CD4-positive, alpha-beta memory T cell (primary cell): ENCODE measurements at places on chromosomes 4 and X.
A peak's percentile ranks its signal among the peaks of the same experiment; 100 is the strongest.

DNA sequence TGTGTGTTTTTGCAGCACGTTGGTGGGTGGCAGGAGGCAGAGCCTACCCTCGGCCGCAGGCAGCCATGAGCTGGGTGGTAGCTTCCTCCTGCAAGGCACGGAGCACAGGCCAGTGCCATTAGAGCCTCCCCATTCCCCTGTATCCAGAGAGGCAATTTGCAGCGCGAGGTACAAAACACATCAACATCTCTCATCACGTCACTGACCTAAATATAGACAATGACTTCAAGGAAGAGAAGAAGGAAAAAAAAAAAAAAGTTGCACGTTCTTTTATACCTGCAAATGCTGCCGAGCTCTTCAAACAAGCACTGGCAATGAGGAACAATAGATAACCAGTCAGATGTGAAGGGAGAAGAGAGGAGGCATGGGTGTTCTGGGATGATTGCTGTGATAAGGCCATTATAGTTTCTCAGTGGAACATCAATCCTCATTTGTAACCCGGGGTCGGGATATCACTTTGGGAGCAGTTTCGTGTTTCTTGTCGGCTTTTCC lies 159.9 kb downstream of the MGST2 start:
- no peaks in the 10 kb centered on the region for H3K4me1 ChIP-seq
- H3K36me3 ChIP-seq, result no peaks in the 10 kb centered on the region
- H3K27ac ChIP-seq, result no peak overlapping the region

- H3K27me3 ChIP-seq, result no peaks in the 10 kb centered on the region
- no peak overlapping the region for H3K4me3 ChIP-seq
- H3K27ac ChIP-seq, result no peak overlapping the region
- H3K4me1 ChIP-seq, result no peaks in the 10 kb centered on the region
- no peaks in the 10 kb centered on the region for H3K36me3 ChIP-seq
These were observed 157.6 kb downstream of the RASL11B start for GRCh38 chr4:53019485-53020382.

- no peaks in the 10 kb centered on the region for H3K27me3 ChIP-seq
- no peak overlapping the region for H3K27ac ChIP-seq
These were observed 51.6 kb downstream of the SCFD2 start for GRCh38 chr4:53314252-53314651.

DNA sequence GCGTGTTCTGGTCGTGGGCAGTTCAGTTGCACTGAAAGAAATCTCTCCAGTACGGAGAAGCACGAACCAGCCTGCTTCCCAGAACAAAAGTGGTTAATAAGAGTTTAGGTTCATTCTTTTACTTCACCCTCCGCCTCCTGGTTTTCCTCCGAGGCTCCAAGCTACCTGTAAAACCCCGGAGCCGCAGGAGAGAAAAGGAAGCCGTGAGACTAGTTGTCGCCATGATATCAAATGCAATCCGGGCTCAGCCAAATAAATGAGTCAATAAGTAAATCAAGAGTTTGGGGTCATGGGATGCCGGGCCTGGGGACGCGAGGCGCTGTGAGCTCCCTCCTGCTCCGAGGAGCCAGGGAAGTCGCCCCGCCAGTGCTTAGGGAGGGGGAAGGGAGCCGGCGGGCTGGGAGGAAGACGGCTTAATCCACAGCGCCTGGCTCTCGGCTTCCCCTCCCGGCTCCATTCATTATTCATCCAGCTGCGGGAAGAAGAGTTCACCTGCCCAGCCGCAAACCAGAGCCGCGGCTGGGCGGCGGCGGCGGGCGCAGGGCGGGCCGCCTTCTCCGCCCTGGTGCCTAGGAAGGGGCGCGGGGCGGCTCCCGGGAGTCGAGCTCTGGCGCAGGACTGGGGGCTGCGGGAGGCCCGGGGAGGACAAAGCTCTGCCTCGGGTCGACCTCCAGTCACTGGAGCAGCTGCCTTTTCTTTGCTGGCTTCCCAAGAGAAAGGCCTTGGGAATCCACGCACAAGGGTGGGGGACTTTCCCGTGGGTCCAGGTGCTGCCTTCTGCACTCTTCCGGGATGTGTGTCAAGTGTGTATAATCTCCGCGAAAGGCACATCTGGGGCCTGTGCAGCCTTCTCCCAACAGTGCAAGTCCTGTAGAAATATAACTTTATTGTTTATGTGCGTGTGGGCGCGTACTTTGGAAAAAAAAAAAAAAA lies 1.7 kb downstream of the FRAS1 start:
- H3K4me1 ChIP-seq, result peaks cover 33% of the 10 kb centered on the region
- H3K4me3 ChIP-seq, result peak overlapping the region; percentile 21
- peaks cover 46% of the 10 kb centered on the region for H3K27me3 ChIP-seq
- no peak for DNase-seq
- no peaks in the 10 kb centered on the region for H3K36me3 ChIP-seq
- no peak overlapping the region for H3K27ac ChIP-seq

DNA sequence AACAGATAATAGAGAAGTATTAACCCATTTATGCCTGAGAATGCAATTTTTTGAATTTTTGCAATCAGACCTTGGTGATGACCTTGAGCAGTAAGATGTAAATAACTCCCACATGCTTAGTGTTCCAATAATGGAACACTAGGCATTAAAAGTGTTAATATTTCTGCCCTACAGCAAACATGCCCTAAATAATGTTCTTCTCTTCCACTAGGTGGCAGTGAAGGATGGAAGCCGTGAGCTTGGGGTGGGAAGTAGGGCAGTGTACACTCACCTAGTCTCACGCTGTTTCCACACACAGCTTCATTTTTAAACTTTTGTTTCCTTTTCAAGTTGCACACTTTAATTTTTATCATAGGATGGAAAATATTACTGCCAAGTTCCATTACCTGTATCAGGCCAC lies 613.1 kb upstream of the HS3ST1 start:
- no peak overlapping the region for H3K27ac ChIP-seq
- no peak for DNase-seq
- H3K36me3 ChIP-seq, result no peaks in the 10 kb centered on the region
